ENCODE measurements at places on chromosomes 2 and 18.

DNA sequence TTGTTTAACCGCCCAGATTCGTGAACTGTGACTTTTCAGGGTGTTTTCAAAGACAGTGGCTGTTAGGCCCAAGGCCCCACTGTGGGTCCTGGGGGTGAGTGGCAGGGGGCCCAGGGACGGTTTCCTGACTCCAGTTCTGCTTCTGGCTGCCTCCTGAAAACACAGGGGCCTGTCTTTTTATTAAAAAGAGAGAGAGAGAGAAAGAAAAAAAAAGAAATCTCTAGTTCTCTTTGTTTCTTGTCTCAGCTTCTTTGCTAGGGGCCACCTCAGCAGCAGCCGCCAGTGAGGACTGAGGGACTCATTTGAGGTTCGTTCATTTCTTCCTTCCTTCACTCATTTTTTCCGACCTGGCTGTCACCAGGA, 15.4 kb upstream of the E2F6 start:
- DNase-seq: no peak

DNA sequence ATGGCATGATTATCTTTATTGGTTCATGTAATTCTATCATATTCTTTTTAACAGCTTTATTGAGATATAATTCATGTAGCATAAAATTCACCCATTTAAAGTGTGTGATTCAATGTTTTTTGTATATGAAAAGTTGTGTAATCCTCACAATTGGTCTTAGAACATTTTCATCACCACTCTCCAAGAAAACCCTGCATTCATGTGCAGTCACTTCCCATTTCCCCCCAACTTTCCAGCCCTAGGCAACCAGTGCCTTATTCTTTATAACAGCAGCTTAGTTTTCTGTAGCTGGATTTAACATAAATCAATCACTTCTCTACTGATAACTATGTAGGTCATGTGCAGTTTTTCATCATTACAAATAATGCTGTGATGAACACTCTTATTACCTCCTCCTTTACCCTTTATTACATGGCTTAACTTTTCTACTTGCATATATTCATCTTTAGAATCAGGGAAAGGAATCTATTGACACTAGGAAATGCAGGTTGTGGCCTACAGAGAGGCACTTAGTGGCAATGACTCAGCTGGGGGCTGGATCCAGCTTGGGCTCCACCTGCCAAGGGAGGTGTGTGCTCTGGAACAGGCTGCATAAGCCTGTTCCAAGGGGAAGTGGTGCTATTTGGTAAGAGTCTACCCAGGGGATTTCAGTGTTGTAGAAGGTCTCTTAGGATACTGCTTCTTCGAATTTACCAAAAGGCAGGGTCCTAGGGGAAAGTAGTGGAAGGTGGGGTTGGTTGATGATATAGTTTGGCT, 89.1 kb downstream of the ETAA1 start:
- DNase-seq: no peak

GRCh38 chr2:28821295-28821958, 10.8 kb downstream of the SPDYA start:
- peak; percentile 8 for DNase-seq

DNA sequence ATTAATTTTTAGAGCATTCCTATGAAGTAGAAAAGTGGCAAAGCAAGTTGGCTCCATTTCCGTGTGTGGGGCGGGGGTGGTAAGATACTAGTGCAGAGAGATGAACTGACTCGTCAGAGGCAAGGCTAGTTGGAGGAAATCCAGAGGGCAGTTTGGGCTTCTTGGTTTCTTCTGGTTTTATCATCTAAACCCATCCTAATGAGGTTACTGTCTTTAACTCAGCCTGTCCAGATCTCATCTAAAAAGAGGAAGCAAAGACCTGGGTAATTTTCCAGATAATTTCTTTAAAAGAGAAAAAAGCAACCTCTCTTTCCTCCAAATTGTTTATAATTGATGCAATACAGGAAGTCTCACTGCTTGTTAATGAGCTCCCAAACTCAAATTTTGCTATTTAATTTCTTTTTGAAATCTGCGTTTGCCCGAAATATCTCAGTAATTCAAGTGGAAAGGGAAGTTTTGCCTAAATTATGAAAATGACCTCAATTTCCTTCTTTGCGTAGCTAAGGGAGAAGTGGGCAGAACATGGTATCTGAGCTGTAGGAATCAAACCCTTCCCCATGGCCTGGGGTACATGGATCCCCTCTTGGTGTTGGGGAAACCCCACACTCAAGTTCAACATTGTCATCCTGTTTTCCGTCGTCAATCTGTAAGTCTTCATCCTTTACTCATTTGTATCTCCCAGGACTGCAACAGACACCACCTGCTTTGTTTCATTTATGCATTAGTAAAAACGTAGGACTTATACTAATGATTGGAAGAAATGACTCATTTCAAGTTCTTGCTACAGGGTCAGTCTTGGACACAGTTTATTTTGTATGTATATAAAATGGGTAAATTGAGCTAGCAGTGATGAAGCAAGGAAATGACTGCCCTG, 89.1 kb upstream of the KLF7 start:
- no peak for DNase-seq

GRCh38 chr2:134146161-134146560, 107.7 kb upstream of the MGAT5 start:
- no peak for DNase-seq

GRCh38 chr2:233256048-233256447, 4.6 kb downstream of the ATG16L1 start:
- DNase-seq: no peak

GRCh38 chr2:239255628-239256349, 145.0 kb downstream of the HDAC4 start:
- DNase-seq: no peak

DNA sequence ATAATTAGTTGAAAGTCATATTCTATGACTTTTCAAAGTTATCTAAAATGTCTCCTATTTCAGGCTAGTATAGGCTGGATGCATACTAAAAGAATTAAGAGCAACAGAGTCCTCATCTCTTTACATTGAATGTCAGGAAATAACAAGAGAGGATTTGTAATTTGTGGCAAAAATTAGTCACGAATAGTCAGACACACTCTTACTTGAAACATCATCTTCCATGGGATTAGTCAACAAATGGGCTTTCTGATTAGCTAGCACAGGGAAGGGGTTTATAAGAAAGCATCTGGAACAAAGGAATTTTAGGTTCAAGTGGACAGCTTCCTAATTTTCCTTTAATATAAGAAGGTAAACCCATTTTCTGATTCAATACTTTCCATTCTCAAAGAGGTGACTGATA, 330.3 kb upstream of the MEX3C start:
- no peak for DNase-seq

DNA sequence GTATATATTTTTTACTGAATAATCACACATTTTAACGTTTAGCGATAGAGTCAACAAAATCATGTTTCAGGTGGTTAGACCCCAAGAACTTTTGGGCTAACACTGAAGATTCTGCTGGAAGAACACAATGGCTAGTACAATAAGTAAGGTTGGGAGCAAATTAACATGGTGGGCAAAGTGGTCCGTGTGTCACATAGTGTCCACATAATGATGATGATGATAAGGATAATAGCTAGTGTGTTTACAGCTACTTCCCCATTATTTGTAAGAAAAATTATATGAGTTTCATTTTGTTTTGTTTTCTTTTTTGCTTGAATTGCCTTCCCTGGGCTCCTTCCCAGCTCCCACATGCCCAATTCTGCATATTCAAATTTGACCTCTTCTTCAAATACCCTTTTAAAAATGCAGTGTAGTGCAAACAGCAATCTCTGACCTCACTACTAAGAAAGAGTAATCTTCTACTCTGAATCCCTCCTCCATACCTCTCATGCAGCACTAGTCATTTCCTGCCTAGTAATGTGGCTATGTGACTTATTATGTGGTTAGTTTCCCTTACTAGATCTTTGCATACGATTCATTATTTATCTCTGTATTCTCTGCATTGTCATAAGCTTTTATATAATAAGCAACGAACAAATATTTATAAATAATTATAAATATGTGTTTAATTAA, 16.9 kb upstream of the VPS54 start:
- no peak for DNase-seq

GRCh38 chr2:171675810-171676345, 11.4 kb upstream of the DYNC1I2 start:
- DNase-seq: no peak

GRCh38 chr2:96119389-96119751, 3.0 kb upstream of the ADRA2B start:
- DNase-seq: no peak

DNA sequence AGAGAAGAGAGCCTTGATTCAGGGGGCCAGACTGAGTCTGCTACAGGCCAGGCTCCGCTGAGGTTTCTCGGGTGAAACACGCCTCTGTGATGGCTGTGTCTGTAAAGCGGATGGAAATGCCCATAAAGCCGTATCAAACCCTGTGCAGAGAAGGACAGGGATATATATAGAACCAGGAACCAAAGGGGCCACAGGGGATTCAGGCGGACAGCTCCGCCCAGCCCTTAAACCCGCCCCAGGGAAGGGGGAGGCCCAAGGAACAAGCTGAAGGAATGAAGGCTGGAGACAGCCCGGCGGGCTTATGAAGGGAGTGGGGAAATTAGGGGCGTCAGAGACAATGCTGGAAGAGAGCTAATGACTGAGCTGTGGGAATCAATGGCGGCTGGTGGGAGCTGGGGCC, 42.1 kb downstream of the NHEJ1 start:
- no peak for DNase-seq

GRCh38 chr2:238376884-238377391, 49.8 kb upstream of the ASB1 start:
- DNase-seq: no peak

DNA sequence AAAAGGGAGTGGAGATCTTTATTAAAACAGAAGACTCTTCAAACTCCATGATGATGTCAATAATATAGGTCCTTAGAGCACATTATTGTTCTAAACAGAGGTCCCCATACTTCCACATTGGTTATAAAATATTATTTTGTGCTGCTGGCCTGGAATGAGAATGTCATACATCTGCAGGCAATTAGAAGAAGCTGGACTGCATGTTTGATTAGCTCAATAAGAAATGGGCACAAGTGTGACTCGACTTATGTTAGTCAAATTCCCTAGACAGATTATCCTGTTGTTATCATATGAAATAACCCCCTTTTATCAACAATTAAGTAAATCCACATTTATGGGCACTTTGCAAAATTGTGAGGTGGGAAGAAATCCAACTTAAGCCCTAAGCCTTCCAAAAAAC, 8.8 kb downstream of the EFEMP1 start:
- DNase-seq: no peak

DNA sequence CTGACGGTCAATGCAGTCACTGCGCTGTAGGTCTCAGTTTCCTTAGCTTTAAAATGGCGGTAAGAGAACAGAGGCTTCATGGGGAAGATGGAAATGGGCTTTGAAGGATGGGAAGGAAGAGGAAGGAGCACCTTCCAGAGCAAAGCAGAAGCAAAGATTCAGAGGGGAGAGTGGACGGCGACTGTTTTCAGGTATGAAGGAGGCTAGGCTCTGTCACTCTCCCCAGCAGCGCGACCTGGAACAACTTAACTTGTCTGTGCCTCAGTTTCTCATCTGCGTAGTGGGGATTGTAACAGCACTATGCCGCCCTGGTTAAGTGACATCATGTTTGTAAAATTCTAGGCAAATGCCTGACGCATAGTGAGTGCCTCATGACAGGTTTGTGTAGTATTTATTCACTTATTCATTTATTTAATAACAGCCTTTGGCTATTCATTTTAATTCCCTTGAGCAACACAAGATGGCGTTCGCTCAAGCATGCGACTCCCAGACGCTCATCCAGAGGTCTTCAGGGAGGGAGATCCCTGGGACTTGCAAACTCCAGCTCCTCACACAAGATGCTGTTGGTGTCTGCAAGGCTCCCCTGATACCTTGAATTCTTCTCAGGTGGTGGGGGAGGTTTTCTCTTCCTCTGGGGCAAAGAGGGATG, 336.3 kb downstream of the DYSF start:
- DNase-seq: no peak

GRCh38 chr18:74826572-74826971, 228.9 kb downstream of the ZNF407 start:
- DNase-seq: no peak

DNA sequence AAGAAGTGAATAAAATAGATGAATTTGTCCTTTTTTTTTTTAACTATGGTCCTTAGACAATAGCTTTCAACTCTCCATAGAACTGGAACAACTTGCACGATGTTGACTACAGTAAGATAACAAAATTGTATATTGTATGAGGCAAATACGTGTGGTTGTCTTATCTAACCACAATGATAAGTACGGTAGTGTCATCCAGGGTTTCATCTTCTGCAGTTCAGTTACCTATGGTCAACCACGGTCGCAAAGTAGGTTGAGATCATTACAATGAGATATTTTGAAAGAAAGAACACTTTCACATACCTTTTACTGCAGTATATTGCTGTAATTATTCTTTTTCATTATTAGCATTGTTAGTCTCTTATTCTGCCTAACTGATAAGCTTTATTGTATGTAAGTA, 295.2 kb downstream of the PARD3B start:
- no peak for DNase-seq

DNA sequence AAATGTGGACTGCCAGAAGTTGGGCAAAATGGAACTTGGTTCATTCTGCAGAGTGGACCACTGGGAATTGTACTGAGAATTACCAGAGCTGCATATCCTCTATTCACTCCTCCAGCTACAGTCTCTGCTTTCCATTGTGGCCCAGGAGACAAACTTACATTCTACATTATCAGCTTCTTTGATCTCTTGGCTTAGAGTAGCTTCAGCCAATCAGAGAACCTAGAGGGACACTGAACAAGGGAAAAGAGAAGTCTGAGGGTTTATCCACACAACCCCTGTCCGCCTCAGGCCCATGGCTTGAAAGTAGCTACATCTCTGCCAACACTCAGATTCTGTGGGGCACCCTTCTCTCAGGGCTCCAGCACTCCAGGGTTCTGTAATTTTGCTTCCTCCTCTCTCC, 251.1 kb downstream of the TRIB2 start:
- DNase-seq: no peak

GRCh38 chr18:57819671-57820460, 16.8 kb upstream of the ATP8B1 start:
- peak; percentile 64 for DNase-seq

GRCh38 chr18:6428851-6429395, 14.2 kb upstream of the L3MBTL4 start:
- no peak for DNase-seq

DNA sequence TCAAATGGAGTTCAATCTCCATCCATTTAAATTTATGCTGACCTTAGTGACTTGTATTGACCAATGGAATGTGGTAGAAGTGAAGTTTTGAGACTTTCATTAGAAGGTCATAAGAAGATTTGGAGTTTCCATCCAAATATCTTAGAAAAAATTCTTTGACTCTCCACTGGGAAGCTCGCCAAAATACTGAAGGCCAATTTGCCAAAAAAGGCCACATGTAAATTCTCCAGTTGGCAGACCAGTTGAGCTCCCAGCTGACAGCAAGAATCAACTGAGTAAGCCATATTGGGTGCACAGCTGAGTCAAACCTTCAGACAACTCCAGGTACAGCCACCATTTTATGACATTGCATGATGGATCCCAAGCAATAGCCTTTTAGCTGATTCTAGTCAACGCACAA, 228.3 kb upstream of the SETBP1 start:
- DNase-seq: no peak

DNA sequence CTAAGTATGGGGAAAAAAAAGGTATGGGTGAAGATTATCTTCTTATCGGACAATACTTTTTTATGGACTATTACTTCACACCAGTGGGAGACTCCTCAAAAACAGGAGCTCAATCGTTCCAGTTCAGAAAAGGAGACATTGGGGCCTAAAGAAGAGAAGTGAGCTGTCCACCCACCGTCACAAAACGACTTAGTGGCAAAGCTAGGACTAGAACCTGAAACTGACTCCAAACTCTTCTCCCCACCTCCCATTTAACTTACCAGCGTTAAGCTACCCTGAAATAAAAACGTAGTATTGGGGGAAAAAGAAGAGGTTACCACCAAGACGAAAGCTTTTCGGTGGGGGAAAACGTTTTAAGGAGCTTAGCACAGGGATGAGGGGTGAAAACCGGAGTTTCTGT, 503 bp downstream of the GTF3C3 start:
- DNase-seq: no peak

GRCh38 chr18:29664278-29665036, 1378.1 kb downstream of the DSC3 start:
- no peak for DNase-seq

Measured in CMK (cell line).